ENCODE measurements at places on chromosomes 16 and 17.

DNA sequence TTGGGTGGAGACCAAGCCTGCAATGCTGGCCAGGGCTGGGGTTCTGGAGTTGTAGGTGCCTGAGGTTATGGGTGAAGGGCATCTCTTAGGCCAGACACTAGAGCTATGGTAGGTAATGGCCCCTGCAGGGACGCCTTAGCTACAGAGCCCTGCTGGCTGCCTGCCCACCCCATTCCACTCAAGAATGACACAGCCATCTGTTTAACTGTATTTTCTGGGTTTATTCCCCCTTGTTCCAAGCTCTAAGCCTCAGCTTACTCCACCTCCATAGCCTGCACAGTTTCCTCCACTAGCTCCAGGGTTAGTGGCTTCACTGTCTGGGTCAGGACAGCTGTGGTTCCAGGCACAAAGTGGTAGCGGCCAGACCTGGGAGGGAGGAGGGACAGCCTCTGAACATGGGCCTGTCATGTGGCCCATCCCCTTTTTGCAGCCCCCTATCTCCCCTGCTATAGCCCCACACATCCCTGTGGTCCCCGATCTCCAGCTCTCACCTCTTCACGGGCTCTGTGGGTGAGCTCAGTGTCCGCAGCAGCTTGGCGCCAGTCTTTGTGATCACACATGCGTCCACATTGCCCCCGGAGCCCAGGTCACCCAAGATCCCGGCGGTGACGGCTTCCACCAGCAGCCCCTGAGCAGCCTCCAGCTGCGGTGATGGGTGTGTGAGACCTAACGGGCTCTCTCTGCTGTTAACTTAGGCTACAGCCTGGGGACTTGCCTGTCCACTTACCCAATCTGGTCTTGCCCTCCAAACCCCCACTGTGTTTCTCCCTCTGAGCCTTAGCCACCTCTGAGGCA, 2.1 kb downstream of the PSMB10 start:
- no peak for DNase-seq

DNA sequence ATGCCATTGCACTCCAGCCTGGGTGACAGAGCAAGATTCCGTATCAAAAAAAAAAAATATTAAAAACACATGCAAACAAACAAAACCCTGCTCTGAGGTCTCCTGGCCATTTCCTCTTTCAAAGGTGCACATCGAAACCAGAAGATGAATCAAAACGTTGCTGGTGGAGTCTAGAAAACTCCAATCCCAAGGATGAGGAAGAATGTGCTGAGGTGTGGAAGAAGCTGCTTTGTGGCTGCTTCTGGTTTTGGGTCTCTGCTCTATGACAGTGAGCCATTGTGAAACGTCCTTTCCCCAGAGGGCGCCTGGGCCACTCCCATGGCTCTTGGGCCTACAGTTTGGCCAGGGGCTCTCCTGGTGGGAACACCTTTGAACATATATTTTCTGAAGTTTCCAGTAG, 112.6 kb downstream of the IRF8 start:
- DNase-seq: no peak

DNA sequence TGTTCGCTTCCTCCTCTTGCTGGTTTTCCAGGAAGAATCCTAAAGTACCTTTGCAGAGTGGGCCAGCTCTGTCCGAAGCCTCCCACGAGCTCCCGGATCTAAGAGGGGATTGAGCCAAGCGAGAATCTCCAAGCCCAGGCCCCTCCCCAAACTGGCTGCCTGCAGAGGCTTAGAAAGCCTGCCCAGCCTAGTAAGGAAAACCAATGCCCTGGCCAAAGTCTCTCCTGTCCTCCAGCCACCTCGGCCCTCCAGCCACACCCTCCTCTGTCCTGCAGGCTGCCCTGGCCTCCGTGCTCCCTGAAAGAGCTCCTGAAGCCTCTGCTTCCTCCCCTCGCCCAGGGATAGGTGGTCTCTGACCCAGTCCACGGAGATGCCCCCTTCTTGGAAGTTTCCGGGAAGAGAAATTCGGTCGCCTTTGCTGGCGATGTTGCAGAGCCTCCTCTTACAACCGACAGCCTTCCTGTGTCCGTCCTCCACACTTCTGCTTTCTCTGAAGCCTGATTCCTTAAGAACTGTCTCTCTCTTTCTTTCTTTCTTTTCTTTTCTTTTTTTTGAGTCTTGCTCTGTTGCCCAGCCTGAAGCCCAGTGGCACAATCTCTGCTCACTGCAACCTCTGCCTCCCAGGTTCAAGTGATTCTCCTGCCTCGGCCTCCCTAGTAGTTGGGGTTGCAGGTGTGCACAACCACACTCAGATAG, 54.9 kb upstream of the TOB1 start:
- no peak for DNase-seq

DNA sequence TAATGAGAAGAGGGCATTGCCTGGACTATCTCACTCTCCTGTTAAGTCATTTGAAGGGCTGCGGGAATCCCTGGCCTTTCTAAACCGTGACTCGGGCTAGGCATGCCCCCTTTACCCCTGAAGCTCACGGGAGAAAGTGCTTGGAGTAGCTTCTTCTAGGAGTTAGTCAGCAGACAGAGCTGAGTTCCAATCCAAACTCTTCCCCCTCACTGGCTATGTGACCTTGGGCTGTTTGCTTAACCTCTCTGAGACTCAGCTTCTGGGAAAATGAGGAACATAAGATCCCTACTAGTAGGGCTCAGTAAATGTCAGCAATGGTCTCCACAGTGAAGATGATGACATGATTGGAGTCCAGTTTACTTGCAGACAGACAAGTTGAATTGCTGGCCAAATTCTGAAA, 5.7 kb upstream of the B9D1 start:
- no peak for DNase-seq

DNA sequence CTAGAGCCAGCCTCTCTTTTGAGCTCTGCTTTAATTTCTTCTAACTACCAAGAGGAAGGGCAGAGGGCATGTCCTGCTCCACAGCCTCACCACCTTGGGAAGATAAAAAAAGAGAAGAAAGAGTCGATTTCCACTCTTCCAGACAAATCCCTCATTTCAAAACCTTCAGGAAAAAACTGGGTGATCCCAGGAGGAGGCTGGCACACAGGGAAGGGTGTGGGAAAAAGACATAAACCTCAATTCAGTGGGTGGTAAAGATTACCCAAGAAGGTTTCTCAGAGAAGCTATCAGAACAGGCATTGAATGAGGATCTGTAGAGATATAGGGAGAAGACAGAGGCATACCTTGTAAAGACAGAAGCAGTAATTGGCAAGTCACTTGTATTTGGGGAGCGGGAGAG, 79.9 kb upstream of the CRHR1 start:
- no peak for DNase-seq

- no peak for DNase-seq
Measured at GRCh38 chr17:7611635-7612293, 2.9 kb downstream of the FXR2 start.

DNA sequence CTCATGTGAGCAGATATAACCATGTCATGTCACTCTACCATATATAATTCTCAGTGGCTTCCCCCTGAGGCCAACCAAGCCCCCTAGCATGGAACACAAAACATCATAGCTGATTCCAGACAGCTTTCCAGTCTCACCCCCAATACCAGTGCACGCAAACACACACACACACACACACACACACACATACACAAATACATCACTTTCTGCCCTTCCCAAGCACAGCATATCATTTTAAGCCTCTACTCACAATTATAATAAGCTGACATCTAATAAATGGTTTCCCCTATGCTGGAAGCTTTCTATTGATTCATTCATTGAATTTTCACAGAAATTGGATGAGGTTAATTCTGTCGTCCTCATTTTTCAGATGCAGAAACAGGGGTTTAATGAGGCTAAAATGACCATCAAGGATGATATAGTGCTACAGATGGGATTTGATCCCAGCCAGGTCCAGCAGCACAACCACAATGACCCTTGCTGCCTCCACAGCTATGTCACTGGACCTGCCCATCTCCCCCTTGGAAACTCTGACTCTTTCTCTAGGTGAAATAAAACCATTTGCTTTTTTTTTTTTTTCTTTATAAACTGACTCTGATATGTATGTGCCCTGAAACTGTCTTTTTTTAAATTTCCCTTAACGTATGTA, 131.1 kb downstream of the TMEM114 start:
- no peak for DNase-seq

DNA sequence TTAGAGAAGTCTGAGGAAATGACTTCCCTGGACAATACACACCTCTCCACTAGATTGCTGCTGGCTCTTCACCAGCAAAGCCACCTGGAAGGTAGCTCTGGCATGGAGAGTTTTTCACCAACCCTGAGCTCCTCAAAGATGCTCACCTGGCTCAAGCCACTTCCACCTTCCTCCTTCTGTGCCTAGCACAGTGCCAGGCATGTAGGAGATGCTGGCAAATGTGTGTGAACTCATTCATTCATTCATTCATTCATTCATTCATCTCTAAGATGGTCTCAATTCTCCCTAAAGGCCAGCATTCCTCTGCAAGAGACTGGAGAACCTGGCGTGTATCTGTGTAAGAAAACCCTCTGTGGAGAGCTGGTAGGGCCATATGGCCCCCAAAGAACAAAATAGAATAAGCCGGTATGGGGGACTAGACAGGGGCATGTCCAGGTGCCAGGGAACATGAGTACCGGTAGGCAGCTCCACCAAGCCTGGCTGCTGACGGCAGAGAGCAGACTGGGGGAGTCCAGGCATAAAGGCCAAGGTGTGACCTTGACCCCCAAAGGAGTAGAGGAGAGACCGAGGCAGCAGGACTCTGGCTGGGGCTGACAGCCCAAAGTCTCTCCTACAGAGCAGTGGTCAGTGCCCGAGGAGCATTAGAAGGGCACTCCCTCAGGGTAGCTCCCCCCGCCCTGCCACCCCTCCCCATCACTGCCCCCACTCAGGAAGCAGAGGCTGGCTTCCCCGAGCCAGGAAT, 132.2 kb upstream of the TNRC6C start:
- no peak for DNase-seq

GRCh38 chr16:30775392-30776188, 11.4 kb downstream of the ZNF629 start:
- DNase-seq: no peak

DNA sequence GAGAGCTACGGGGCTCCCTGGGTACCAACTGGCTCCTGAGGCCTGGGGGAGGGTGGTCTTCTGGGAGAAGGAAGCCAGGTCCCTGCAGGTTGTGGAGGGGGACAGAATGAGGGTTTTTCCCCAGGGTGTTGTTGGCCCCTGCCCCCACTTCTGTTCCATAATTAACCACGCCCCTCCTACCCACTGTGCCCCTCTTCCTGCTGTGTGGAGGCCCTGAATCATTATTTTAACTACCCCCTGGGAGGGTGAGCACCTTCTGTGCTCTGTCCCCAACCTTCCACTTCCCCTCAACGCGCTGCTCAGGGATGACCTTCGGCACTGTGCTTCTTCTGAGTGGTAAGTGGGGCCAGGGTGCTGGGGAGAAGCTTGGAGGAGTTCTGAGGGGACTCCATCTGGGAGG, at the start of gene ITGAD:
TSS of gene ITGAD (plus strand) at position 280 of the 400 bp plus-strand sequence. CDS start at position 306, 26 bp downstream.
- DNase-seq: no peak

GRCh38 chr17:58398574-58399266, 18.6 kb downstream of the RNF43 start:
- no peak for DNase-seq

DNA sequence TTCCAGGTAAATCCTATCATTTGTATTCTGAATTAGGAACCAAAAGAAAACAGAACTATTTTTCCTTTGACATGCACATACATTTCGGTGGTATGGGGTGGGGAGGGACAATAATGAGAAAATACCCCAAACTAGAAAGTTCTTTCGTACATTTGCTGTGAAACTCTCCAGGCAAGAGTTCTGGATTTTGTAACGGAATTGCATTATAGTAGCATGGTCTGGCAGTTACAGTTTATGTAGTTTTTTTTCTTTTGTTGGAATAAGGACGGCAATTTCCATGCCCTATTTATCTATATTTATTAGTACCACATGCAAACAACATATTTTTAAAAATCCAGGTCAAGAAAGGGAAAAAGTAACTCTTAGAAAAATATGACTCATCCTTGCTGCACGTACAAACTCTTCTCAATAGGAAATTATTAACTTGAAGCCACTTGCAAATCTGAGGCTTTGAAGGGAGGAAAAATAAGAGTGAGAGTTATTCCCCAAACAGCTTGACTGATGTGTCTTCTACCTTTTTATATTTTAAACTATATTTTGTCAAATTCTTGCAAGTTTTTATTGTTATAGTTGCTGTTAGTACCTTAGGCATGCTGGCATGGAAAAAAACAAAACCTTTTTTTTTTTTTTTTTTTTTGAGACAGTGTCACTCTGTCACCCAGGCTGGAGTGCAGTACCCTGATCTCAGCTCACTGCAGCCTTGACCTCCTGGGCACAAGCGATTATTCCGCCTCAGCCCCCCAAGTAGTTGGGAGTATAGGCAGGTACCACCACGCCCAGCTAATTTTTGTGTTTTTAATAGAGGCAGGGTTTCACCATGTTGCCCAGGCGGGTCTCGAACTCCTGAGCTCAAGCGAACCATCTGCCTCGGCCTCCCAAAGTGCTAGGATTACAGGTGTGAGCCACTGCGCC, 69.3 kb downstream of the WWP2 start:
- DNase-seq: no peak

DNA sequence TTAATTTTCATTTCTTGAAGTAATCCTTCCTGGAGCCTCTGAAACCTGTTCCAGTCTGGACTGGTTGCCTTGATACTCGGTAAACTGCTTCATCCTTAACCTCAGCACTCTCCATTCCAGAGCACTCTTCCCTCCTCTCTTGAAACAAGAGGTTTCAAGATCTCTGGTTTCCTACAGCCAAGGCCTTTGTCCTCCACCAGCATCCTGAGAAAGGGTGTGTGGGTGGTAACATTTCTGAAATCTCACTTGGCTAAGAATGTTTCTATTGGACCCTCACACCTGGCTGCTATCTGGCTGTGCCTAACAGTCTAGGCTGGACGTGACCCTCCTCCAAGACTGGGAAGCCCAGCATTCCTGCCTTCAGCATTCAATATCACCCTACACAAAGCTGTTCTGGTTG, 99.7 kb downstream of the CYTH1 start:
- no peak for DNase-seq

DNA sequence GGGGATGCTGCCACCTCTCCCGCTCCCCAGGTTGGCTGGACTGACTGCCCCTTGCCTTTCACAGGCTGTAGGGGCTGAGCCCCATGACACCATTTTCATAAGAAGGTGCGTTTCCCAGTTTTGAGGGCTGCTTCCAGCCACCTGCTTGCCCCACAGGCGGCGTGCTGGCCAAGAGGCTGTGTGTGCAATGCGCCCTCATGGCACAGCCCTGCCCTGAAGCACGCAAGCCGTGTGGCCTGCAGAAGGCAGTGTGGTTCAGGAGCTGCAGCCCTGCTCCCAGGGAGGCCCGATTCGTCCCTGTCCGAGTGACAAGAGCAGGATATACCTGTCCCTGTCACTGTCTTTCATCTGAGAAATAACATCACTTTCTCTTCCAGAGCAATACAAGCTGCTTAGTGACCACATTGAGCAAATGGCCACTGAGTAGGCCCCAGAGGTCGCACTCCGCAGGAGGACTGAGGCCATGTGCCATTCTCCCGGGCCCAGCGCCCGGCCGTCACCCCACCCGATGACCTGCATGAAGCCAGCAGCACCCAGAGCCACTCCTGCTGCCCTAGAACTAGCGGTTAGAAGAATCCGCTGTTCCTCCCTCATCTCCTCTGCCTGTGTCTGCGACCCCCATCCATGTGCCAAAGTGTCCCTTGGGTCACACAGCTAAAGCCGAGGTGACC, 24.2 kb downstream of the CIBAR2 start:
- DNase-seq: no peak
